HFFc6 (cell line): ENCODE measurements at places on chromosomes 13 and 19. TPM values are rescaled to one million over a fixed set of nuclear protein-coding genes. Genes with fewer than 3 reads are reported as not detected.

Gene ZNF729
- not detected in 2 replicates for total RNA-seq

Gene TBC1D4
- 15.1 to 20.6 TPM (median 19.3 TPM) in 3 replicates for total RNA-seq

Gene SYNE4
- total RNA-seq: 0.09 to 0.40 TPM (median 0.15 TPM) in 3 replicates

Gene MICU2
- 31.4 to 33.5 TPM (median 32.4 TPM) in 3 replicates for total RNA-seq
